ENCODE measurements at places on chromosomes 6 and 20.
A peak's percentile ranks its signal among the peaks of the same experiment; 100 is the strongest.

DNA sequence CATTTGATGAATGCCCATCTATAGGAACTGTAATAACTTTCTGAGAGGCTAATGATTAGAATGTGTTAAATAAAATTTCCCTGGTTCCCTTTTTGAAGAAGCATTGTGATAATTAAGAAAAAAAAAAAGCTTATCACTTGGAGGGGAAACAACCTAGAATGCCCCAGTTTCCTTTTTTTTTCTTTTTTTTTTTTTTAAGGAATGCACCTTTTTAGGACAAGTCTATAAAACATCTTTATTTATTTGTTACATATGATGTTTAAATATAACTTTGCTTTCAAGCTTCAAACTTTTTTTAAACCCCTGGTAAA is 7.3 kb upstream of the MRPS10 start:
- DNase-seq = no peak

DNA sequence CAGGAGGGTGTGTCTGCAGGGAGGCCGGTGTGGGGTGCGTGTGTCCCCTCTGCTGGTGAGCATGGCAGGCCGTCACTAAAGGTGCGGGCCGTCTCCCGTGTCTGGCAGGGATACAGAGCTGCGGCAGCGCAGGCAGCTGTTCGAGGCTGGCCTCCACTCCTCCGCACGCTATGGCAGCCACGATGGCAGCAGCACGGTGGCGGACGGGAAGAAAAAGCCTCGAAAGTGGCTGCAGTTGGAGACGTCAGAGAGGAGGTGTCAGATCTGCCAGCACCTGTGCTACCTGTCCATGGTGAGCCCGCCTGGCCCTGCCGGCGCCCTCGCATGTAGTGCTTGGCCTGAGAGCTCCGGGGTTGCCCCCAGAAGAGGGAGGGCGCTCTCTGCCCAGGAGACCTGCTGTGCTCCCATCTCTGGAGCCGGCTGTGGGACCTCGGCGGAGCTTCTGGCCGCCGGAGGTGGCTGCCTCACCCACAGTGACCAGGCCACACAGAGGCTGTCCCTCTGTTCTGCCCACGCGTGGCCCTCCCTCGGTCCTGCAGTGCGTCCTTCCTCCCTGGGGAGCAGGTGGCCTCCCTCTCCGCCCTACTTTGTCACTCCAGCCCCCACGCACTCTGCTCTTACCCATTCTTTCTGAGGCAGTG is 149.6 kb downstream of the DTNBP1 start:
- DNase-seq = no peak

DNA sequence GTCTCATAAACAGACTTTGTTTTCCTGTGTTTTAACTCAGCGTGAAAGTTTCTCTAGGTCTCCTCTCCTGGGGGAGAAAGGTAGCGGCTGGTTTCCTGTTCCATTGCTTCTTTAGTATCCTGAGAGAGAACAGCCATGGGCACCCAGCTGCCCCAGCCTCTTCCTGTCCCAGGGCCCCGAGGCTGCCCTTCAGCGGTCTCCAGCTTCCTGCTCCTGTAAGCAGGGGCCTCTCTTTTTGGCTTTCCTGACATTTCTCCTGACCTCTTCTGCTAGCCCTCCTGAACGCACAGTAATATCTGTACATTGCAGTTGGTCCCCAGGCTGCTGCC is 2.4 kb upstream of the SSTR4 start:
- DNase-seq = no peak

GRCh38 chr6:143427109-143427817 is 23.2 kb downstream of the ADAT2 start:
- DNase-seq = peak; percentile 35

GRCh38 chr6:134436281-134436815 is 118.4 kb upstream of the SGK1 start:
- DNase-seq = peak; percentile 97

GRCh38 chr6:160667639-160668481 is 3.8 kb upstream of the LPA start:
- DNase-seq = no peak

DNA sequence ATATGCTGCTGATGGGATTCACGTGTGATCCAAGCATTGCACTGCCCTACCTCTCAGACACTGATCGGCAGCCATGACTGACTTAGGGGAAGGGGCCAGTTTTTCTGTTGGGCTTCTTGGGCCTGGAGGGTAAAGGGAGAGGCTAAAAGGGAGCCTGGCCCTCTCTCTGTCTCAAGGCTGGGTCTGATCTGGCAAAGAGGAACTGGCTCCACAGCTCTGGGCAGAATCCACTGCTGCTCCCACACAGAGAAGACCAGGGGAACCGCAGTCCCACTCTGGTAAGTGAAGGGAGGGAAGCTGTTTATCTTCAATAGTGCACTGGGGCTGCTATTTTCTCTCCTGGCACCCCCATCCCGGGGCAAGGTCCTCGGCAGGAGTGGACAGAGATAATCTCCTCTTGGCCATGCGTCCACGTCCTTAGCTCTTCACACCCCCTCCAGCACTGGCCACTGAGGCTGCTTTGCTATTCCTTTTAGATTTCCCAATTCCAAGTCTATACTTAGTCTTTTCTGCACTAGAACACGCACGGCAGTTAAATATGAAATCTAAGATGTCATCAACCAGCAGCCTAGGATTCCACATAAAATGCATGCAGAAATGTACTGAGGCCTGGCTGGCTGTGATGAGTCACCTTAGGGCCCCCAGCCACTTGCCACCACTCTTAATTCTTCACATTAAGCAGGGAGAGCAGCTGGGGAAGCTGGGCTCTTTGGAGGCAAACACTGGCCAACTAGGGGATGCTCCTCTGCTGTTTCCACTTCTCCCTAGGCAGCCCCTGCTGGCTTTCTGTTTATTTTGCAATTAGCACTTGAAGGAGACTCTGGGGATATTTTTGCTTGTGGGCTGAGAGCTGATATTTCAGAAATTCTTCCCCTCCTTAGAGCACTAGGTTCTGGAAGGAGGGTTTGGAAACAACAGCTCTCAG is 87.8 kb upstream of the ARMC2 start:
- DNase-seq = no peak
